ENCODE measurements at places on chromosomes 4 and X.
A peak's percentile ranks its signal among the peaks of the same experiment; 100 is the strongest.

GRCh38 chr4:123587983-123588494, 191.4 kb downstream of the SPRY1 start:
- peak; percentile 56 for DNase-seq

DNA sequence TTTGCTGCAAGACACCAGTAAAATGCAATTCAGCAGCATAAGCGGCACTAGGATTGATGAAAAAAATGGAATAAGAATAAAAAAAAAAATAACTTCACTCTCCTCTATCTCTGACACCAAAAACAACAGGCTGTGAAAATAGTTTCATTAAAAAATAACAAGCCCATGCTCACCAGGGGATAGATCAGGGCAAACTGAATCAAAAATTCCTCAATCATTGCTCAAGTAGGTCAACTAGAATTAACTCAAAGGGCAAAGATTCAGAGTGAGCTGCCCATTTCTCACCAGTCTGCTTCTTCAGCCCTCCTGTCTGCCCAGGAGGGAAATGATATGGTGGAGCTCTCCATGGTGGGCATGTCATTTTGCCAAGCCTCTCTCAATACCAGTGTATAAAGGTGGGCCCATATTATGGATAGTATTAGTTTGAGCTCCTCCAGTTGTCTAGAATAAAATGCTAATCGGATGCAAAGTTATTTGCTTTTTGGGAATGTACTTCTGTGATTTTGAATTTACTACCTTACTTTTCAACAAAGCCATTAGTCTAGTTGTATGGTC, 153.9 kb downstream of the UNC5C start:
- DNase-seq: no peak

- no peak for DNase-seq
Measured at GRCh38 chr4:176844448-176844847, 51.7 kb upstream of the VEGFC start.

DNA sequence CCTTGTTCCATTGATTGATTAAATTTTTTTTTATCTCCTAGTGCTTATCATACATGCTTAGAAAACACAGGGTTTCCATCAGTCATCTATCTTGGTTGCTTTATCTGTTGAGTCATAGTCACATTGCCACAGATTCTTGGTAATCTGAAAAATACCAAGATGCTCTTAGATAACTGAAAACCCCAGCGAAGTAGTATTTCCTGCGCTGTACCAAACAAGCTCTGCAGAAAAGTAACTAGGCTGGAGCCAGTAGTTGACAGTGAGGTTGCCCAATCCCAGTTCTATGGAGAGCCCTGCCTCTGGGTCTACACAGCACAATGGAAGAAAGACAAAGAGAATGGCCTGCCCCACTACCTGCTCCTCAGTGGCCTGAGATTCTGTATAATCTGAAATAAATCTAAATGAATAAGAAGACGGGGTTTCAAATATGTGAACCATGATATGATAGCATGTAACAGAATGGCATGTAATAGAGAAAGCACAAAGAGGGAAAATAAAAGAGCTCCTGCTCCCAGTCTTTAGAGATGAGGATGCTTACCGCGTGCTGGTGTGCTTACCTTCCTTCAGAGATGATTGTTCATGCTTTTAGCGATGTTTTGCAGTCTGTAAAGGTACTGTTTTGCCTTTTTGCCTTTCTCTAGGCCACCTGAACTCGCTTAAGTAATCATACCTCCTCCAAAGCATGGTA, 55.3 kb upstream of the RAPGEF2 start:
- peak; percentile 30 for DNase-seq

- DNase-seq: no peak
Measured at GRCh38 chr4:123812066-123812390, 415.4 kb downstream of the SPRY1 start.

DNA sequence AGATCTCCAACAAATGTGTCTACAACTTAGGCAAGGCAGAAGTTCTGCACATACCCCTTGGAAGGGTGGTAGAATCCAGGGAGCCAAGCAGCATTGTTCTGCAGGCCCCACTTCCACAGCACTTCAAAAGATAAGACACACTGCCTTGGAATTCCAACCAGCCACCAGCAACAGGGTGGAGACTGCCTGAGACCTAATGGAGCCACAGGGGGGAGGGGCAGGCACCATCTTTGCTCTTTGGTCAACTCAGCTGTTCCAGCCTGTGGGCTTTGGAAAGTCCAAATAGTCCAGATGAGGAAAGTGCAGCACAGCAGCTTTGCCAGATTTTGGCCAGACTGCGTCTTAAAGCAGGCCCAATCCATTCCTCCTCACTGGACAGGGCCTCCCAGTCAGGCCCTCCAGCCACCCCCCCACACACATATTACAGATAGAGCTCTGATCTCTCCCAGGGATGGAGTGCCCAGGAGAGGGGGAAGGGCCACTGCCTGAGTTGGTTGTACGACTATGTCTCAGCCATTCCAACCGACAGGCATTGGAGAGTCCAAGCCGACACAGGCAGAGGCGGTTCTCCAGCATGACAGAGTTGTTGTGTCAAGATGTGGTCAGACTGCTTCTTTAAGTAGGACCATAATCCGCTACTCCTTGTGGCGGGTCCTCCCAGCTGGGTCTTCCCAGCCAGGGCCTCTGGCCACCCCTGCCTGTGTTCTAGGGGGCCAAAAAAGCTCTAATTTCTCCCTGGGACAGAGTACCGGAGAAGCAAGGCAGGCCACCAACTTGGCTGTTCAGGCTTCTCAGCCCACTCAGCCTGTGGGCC, 42.5 kb upstream of the ANTXR2 start:
- no peak for DNase-seq

GRCh38 chr4:36614011-36614410, 332.6 kb downstream of the DTHD1 start:
- DNase-seq: no peak

DNA sequence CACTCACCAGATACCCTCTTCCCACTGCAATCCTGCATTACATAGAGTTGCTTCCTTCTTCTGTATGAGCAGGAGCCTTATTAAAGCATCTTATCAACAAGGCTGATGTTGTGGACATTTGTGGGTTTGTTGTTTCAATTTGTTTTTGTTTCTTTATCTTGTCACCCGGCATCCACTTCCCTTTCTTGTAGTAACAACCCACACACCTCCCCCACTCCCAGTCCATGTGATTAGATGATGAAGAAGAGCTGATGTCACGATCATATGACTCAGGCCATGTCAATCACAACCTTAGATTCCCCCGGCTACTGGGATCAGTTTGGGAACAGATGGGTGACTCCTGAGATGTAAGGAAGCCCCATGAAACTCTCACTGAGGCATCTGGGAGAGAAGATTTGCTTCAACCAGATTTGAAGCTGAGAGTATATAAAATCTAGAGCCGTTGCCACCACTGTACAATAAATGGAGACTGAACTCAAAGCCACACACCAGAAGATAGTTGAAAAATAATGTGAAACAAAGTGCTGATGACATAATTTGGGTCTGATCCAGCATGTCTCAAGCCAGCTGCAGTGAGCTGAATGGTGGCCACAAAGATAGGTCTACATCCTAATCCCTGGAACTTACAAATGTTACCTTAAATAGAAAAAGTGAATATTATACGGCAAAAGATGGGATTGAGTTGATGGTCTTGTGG, 34.1 kb upstream of the SRD5A3 start:
- no peak for DNase-seq

- no peak for DNase-seq
Measured at GRCh38 chr4:32775049-32775448, 2054.9 kb downstream of the PCDH7 start.

- DNase-seq: no peak
Measured at GRCh38 chr4:63315651-63316050, 1093.6 kb downstream of the TECRL start.

DNA sequence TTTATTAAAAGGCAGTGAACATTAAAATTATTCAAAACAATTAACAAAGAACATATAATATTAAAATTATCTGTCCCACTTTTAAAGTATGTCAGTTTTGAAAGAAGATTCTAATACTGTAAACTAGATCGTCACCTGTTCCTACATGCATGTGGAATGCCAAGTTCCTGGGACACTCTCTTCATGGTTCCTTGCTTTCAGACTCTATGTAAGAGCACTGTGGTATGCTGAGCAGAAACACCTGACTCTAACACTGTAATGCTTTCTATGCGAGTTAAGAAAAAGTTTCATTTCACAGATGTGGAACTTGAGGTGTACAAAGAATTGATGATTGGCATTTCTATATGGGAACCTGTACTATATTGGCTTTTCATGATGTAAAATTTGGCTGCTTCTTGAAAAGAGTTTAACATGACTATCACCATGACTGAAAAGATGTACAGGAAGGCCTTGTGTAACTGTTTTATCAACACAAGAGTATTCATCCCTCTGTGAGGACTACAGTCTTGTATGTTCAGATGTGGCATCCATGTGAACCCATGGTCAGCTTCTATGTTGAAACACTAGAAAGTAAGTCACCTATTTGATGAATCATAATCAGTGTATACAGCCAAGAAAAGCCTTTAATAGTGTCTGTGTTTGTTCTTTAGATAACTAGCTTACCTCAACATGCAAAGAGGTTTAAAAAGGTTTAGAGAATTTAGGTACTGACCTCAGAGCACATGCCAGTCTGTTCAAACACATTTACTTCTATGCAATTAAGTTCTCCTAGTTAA, 354.5 kb downstream of the ARHGAP24 start:
- DNase-seq: no peak

- DNase-seq: peak; percentile 47
Measured at GRCh38 chrX:22952010-22952409, 47.8 kb upstream of the DDX53 start.

DNA sequence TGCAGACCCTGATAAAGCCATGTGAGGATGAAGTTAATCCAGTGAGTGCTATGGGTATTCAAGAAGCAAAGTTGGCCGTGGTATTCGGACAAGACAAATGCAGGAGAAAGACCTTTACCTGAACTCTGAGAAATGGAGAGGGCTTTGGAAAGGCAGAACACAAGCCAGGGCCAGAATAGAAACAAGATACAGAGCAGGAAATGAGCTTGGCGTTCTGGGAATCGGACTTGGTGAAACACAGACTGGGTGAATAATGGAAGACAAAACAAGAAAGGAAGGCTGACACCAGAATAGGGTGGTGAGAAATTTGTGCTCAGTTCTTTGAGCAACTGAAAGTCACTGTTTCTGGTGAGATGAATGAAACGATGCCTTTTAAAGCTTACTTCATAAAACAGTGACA, 83.3 kb downstream of the VEGFC start:
- DNase-seq: no peak

- peak; percentile 16 for DNase-seq
Measured at GRCh38 chr4:74283614-74284013, 24.7 kb upstream of the EPGN start.

DNA sequence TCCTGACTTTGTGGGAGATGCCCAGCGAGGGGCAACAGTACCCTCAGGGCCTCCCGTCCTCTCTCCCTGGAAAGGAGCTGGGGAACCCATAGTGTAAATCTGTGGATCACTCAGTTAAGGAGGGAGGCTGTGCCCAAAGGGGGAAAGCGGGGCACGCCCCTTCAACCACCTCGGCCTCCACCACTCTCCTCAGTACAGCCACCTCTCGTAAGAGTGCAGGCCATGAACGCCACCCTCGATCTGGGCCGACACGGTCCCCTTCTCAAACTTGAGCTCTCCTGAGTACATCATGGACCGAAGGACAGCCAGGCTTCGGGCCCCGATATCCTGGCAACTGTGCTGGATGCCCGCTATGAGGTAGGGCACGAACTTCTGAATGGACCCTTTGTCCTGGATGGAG, 221.8 kb upstream of the ATP6AP2 start:
- no peak for DNase-seq

GRCh38 chrX:100654261-100654660, 10.3 kb downstream of the SRPX2 start:
- no peak for DNase-seq

GRCh38 chrX:104307341-104307740, 52.6 kb upstream of the ESX1 start:
- DNase-seq: no peak

- DNase-seq: no peak
Measured at GRCh38 chrX:5409106-5409505, 819.6 kb downstream of the NLGN4X start.

- no peak for DNase-seq
Measured at GRCh38 chr4:151955721-151956380, 195.0 kb upstream of the GATB start.

GRCh38 chrX:39762266-39762841, 335.4 kb downstream of the BCOR start:
- no peak for DNase-seq

DNA sequence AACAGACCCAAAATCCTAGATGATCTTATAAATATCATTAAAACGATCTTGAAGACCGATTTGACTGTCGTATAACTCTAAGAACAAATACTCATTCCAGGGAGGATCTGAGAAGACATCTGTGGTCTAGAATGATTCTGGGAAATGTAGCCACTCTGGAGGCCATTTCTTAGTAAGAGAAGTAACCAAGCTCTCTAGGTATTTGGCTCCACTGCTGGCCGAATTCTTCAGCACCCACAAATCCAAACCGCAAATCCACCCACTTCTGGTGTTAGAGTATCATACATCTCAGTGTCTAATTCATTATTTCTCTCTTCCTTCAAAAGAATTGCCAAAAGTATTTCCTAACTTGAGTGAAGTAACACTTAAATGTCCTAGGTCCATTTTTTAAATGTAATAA, 23.9 kb downstream of the KLHL5 start:
- DNase-seq: no peak

GRCh38 chr4:15035159-15035558, 32.9 kb downstream of the CPEB2 start:
- no peak for DNase-seq

- DNase-seq: no peak
Measured at GRCh38 chrX:149032449-149032848, 472.7 kb downstream of the IDS start.

GRCh38 chr4:145891958-145892357, 46.7 kb downstream of the ZNF827 start:
- DNase-seq: no peak

GRCh38 chr4:153955327-153955726, 166.4 kb upstream of the SFRP2 start:
- DNase-seq: no peak

GRCh38 chrX:47885501-47885900, 48.8 kb downstream of the ZNF81 start:
- DNase-seq: no peak

GRCh38 chr4:182537031-182537795, 294.0 kb downstream of the TENM3 start:
- no peak for DNase-seq

DNA sequence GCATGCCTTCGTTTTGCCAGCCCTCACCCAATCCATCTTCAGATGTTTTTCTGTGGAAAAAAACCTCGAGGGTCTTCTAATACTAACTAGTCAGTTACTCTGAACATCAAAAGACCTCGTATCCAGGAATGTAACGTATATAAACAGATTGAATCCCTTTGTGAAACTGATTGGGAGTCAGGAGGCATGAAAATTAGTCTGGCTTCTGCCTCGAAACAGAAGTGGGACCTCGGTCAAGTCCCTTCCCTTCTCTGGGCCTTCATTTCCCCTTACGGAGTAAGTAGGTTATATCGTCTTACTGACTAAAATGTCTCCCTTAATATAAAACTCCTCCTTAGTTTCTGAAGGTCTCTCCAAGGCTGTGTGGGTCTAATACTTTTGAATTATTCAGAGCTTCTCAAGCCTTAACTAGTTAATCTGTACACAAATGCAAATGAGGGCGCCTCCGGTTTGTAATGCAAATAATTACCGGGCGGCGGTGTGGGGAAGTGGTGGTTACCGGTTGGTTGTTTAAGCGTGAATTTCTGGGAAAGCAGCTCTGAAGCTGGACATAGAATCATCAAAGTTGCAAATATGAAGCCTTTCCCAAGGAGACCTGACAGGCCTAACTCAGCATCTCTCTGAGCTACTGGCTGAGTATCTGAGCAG, 11.4 kb upstream of the NKRF start:
- DNase-seq: no peak

Data from adrenal gland (tissue), 19 donors.